ENCODE measurements at places on chromosomes 5 and 9.

- no peak for DNase-seq
These were observed 63.7 kb downstream of the NEK6 start for GRCh38 chr9:124321416-124321815.

DNA sequence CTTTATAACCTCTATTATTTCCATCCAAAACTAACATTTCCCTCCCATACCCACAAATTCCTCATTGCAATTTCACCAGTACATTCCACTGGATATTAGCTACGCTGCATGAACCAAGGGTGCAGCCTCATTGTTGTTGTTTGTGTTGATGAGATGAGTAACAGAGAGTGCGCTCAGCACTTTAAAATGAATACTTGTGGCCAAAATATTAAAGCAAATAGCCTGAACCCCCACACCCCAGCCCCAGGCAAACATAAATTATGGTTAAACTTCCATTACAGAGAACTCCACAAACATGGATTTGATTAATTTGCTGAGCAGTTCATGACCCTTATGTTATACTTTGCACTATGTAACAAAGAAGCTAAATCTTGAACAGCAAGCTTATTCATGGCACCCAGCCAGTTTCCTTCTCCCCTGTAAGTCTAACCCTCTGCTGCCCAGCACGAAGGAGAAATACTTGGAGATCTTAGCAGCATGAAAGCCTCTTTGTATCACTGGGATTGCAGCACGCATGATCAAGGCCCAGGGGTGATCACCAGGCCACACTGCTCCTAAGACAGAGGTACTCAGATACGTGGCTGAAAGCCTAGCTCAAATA is 205.0 kb downstream of the DOCK8 start:
- DNase-seq = no peak

GRCh38 chr5:44046619-44047364 is 342.4 kb downstream of the FGF10 start:
- no peak for DNase-seq

GRCh38 chr5:82679660-82680059 is 397.5 kb downstream of the TMEM167A start:
- DNase-seq = no peak

GRCh38 chr5:170266570-170267381 is 30.8 kb downstream of the LCP2 start:
- no peak for DNase-seq

DNA sequence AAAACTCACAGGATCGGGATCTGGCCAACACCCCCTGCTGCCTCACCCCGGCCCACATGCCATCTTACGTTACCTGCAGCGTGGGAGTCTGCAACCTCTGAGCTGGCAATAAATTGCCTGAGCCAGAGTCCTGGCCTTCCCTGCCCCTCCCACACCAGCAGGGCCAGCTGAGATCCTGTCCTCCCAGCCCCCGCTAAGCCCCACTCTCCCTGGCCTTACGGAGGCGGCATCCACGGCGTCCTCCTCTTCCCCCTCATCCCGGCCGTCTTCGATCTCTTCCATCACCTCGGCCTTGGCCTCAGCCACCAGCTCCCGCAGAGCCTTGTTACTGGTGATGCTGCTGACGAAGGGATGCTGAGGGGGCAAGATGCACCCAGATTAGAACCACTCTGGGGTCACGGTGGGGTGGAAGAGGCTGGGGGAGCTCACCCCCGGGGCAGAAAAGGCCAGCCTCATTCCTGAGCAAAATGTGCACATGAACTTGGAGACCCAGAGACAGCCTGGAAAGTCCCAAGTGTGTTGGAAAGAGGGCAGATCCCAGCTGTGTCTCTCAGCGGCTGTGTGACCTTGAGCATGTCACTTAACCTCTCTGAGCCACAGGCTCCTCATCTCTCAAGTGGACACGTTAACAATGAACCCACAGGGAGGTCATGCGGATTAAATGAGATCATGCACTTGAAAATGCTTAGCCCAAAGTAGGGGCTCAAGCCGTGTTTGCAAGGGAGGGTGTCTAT is 89.9 kb upstream of the FBXW11 start:
- DNase-seq = no peak

- no peak for DNase-seq
These were observed 216.5 kb upstream of the NR4A3 start for GRCh38 chr9:99605016-99605743.

GRCh38 chr9:5375091-5375490 is 35.4 kb upstream of the RLN1 start:
- no peak for DNase-seq

GRCh38 chr5:160835376-160835775 is 16.6 kb downstream of the ATP10B start:
- DNase-seq = no peak

GRCh38 chr9:5425006-5425628 is 12.6 kb downstream of the PLGRKT start:
- DNase-seq = peak; percentile 13

GRCh38 chr5:157976429-157976828 is 117.5 kb upstream of the CLINT1 start:
- DNase-seq = no peak

- DNase-seq = no peak
These were observed 8.2 kb downstream of the IPPK start for GRCh38 chr9:92661743-92662142.

DNA sequence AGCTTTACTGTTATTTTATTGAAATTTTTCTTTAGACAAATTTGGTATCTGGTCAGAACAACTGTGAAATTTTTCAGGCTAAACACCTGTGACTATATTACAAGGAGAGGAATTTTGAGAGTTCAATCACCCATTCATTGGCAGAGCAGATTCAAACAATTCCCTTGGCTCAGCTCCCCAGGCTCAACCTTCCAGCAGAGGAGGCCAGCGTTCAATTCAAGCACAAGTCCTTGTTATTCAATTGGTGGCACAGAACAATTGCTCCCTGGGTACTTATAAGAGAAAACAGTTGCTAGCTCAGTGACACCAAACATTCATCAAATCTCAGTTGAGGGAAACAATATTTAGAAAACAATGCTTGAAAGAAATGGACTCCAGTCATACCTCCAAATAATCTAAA is 83.3 kb downstream of the SUSD1 start:
- DNase-seq = no peak

DNA sequence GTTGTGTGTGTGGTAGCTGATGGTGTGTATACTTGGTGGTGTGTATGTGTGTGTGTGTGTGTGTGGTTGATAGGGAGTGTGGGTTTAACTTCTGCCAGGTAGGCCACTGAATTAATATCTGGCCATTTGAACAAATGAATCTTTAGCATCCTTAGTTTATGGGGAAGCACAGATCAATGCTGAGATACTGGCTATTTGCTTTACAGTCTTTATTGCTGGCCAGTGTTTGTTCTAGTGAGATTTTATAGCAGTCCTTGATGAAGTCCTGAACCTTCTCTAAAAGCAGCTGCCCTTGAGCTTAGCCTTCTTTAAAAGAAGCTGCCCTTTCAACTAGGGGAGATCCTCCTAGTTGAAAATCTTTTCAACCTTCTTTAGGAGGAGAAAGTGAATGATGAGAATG is 69.3 kb downstream of the MACIR start:
- no peak for DNase-seq

DNA sequence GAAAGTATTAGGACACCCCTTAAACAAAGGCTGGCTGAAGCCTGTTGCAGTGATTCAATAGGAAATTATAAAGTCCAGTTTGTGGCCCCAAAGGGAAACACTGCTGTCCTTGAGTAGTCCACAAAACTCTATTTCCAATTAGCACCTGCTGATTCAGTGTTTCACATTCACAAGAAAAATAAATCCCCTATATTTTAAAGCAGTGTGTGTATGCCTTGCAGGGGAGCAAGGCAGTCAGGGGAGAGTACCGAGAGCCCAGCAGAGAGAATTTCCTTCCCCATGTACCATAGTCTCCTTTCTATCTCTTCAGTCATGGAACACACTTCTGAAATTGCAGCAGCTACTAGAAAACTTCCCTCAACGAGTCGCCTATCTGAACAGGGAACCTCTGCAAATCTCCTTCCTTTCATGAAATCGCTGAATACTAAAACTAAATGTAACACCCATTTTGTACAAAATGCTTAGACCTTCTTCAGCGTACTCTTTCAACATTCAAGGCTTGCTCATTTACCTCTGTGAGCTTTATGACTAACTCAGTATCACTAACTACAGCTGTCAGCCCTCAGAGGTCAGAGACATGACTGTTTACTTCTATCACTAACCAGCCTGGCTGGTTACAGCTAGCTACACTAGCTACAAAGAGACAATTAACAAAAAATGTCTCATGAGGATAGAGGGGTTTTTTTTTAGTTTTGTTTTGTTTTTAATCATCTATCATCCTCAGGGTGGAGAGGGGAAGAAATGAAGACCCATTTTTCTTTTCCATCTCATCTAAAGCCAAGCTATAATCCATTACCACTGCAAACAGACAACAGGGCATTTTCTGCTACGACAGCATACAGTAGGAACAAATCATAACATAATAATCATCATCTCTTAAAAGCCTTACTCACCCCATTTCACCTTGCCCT is 188.7 kb downstream of the EBF1 start:
- no peak for DNase-seq

- DNase-seq = no peak
These were observed 140.8 kb downstream of the CDH6 start for GRCh38 chr5:31334061-31334860.

GRCh38 chr5:115524199-115524847 is 20.3 kb downstream of the FEM1C start:
- no peak for DNase-seq

DNA sequence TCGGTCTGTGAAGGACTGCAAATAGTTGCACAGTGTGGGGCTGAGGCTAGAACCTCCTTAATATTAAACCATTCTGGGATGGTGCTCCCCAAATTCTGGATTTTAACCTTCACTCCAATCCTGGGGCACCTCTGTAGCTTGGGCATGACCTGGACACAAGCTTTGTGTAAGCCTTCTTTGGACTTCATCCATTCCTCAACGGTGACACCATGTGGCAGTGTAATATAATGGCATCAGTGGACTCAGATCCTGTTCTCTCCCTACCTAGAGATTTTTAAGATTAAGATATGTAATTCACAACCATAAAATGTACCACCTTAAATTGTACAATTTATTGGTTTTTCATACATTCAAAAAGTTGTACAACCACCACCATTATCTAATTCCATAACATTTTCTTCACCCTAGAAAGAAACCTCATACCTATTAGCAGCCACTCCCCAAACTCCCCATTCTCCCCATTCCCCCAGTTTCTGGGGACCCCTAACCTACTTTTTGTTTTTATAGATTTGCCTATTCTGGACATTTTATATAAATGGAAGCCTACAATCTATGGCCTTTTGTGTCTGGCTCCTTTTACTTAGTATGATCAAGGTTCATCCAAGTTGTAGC is 4.8 kb upstream of the PLGRKT start:
- peak; percentile 26 for DNase-seq

DNA sequence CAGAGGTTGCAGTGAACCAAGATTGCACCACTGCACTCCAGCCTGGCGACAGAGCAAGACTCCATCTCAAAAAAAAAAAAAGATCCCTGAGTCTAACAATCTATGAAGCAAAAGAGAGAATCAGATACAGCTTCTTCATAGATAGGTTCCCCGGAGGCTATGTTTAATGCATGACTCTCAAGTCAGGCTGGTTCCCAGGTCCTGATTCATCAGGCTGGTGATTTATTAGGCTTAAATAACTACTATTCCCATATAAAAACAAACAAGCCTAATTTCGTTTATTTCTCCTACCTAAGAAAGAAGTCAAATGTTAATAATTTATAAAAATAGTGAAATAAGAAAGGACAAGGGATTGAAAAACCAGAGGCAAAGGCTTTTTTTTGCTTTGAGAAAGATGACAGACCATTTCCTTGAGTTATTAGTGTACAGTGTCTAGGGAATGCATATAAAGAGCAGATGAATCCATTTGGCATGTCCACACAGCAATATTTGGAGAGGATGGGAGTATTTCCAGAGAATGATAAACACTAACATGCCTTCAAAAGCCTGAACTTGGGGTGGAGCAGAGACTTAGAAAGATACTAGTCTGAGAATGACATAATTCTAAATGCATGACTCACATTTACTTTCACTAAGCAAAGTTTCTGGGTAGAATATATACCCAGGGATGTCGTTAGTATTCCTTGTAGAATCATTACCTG is 115.3 kb downstream of the NREP start:
- DNase-seq = no peak

DNA sequence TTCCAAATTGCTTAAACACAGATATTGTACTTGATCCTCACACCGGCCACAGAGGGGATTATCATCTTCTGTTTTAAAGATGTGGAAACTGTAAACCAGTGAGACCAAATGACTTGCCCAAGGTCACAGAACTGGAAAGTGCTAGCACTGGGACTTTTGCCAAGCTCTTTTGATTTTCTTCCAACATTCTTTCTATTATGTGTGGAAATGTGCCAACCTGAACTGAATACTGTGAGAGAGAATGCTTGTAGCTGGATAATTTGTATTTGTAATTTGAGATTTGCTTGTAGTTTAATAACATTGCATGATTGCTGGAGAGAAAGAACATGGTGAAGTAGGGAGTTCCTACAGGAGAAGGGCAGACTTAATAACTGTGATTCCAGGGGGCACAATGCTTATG is 977.9 kb upstream of the NUDT12 start:
- DNase-seq = no peak

DNA sequence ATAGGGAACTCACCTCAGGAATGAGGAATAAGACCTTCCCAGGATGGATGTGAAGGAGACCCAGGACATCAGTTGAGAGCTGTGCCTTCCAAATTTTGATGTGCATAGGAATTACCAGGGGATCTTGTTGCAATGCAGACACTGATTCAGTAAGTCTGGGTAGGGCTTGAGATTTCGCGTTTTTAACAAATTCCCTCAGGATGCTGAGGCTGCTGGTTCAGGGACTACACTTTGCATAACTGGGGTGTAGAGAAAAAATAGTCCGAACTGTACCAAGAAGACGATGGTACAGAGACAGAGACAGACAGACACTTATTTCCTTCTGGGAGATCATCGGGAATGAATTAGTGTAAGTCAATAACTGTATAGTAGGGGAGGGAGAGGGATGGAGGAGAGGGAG is 82.3 kb upstream of the FREM1 start:
- no peak for DNase-seq

DNA sequence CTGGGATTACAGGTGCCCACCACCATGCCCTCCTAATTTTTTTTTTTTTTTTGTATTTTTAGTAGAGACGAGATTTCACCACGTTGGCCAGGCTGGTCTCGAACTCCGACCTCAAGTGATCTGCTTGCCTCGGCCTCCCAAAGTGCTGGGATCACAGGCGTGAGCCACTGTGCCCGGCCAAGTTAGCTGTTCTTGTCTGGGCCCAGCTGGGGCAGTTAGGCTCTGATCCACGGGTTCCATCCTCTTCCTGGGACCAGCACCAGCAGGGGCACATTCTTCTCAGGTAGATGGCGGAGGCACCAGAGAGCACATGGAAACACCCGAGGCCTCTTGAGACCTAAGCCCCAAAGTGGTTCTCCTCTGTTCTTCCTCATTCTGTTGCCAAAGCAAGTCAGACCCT is 281.6 kb downstream of the PBX3 start:
- no peak for DNase-seq

- DNase-seq = no peak
These were observed 104.8 kb upstream of the SIMC1 start for GRCh38 chr5:176133289-176133870.

GRCh38 chr5:102762095-102762534 is 7.0 kb downstream of the PAM start:
- no peak for DNase-seq

GRCh38 chr5:157761690-157762621 is 18.4 kb downstream of the LSM11 start:
- peak; percentile 60 for DNase-seq

Measured in NCI-H748 treated with DMSO at 0.1 percent for 48 hours (cell line).